Ovary (tissue), 10 donors: ENCODE measurements at places on chromosomes 3 and 15. TPM values are rescaled to one million over a fixed set of nuclear protein-coding genes. Genes with fewer than 3 reads are reported as not detected.
A peak's percentile ranks its signal among the peaks of the same experiment; 100 is the strongest.

Gene RARRES1
- total RNA-seq, result 283 TPM

Gene SYNM
- total RNA-seq, result 22.6 TPM

Gene PARP15
- 0.36 TPM for total RNA-seq

Gene CRABP1
- not detected for total RNA-seq

Gene NISCH
- total RNA-seq, result 122 TPM

Gene IQCH
- 0.95 TPM for total RNA-seq

Gene ISLR
- 314 TPM for total RNA-seq

Gene KBTBD13
- total RNA-seq, result 0.28 TPM

GRCh38 chr15:55250941-55251340 is 38.7 kb downstream of the RAB27A start:
- no peak for DNase-seq

DNA sequence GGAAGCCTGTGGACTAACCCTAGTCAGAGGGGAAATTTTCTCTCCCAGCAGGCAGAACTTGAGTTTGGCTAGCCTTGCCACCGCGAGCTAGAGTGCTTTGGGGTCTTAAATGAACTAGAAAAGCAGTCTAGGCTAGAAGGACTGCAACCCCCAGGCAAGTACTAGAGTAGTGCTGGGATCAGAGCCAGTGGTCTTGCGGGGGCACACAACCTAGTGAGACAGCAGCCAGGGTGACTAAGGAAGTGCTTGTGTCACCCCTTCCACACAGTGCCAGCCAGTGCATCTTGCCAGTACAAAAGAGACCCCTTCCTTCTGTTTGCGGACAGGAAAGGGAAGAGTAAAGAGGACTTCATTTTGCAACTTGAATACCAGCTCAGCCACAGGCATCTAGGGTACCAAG is 59.0 kb downstream of the GOLM2 start:
- no peak for DNase-seq

- DNase-seq, result no peak
Observed at GRCh38 chr3:189937302-189938127, 183.2 kb downstream of the P3H2 start.

GRCh38 chr3:45137656-45138181 is 8.5 kb downstream of the CDCP1 start:
- no peak for DNase-seq

- no peak for DNase-seq
Observed at GRCh38 chr3:112775011-112775742, 71.5 kb downstream of the CD200R1L start.

GRCh38 chr3:54299169-54299935 is 177.0 kb downstream of the CACNA2D3 start:
- no peak for DNase-seq

DNA sequence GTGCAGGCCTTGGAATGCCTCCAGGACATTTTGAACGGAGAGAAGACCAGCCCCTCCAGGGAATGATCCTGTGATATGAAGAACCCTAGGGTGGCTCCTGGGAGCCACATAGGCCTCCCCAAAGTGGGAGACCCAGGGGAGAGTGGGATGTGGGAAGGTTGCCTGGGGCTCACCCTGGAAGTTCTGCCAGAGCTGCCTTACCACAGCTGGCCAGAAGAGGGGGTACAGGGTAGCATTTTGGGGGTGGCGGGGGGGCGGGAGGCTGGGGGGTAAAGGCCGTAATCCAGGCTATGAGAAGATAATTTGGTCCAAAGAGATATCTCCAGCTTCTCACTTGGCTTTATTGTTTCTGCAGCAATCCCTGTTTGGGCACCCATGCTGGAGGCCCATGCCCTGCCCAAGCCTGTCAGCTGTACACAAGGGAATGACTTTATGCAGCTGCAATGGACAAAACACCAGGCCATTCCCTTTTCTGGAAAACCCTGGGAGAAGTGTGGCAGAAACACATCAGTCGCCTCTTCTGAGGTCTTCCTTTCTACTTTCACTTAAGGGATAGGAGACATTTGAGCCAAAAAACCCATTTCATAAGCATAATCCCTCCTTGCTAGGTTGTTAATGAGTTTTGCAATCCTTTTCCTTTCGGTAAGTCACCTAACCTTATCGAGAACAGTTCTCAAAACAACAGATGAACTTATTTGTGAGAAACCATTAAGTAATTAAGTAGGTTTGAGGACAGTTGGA is 11.0 kb upstream of the MUSTN1 start:
- DNase-seq, result no peak

DNA sequence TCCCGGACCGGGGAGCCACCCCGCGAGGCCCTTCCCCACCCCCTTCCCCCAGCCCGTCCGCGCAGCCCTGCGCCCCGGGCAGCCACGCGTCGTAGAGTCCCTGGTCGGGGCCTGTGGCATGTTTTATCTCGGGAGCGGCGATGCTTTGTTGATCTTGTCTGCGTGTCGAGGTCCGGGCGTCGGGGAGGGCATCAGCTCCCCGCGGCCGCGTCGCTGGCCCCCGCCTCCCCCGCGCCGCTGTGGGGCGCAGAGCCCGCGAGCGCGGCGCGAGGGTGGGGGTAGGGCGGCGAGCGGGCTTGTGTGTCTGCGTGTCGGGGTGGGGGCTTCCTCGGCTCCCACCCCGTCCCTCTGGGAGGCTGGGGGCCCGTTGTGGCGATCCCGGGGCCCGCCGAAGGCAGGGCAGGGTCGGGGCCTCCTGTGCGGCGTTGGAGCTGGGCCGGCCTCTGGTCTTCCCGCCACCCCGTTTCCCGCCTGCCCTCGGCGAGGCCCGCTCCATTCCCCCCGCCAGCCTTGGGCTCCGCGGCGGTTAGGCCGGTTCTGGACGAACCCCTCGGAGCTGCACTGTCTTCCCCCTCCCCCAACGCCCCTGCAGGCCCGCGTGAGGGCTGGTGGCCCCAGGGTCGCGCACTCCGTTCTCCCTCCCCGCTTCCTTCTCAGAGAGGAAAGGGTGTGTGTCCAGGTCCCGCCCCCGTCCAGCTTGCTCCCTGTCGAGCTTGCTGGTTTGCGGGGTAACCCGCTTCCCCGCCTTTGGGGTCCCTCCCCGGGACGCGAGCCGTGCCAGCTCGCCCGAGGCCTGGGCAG is 695 bp downstream of the GMPS start:
- DNase-seq, result peak; percentile 41

GRCh38 chr15:62649793-62650420 is 392.6 kb upstream of the TPM1 start:
- DNase-seq, result no peak

DNA sequence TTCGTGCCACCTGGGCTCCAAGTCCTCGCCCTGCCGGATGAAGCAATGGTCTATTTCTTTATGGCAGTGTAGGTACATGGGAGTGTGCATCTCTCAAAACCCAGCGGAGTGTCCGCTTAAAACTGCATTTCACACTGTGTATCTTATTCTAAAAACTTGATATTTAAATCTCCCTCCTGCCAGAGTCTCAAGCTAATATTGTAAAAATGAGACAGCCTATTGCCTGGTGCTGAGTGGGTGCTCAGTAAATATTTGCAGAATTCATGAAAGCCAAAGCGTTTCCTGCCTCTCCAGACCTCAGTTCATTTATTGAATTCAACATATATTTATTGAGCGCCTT is 330 bp upstream of the TBC1D2B start:
- no peak for DNase-seq

- DNase-seq, result no peak
Observed at GRCh38 chr3:179961703-179962078, 75.0 kb downstream of the PEX5L start.

DNA sequence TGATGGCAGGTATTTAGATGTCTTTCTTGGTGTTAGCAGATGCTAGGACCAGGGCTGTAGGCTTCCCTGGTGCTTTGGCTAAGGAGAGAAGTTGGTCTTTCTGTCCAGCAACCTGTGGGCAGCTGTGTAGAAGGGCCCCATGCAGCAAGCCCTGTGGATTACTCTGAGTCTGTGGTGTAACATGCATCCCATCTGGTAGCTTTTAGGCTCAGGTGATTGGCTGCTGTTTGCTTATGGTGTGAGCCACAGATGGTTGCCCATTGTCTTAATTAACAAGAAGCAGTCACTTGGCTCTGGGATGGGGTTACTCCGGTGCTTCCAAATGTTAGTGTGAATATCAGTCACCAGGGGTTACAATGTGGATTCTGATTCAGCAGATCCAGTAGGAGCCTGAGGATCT is 368.6 kb upstream of the C2CD4B start:
- no peak for DNase-seq

- DNase-seq, result peak; percentile 89
Observed at GRCh38 chr15:51077221-51078153, 17.2 kb downstream of the TNFAIP8L3 start.

GRCh38 chr3:180626844-180627243 is 24.9 kb downstream of the TTC14 start:
- no peak for DNase-seq

GRCh38 chr15:36926427-36926825 is 173.9 kb downstream of the MEIS2 start:
- DNase-seq, result no peak

GRCh38 chr3:158508481-158508880 is 62.5 kb upstream of the MLF1 start:
- no peak for DNase-seq

DNA sequence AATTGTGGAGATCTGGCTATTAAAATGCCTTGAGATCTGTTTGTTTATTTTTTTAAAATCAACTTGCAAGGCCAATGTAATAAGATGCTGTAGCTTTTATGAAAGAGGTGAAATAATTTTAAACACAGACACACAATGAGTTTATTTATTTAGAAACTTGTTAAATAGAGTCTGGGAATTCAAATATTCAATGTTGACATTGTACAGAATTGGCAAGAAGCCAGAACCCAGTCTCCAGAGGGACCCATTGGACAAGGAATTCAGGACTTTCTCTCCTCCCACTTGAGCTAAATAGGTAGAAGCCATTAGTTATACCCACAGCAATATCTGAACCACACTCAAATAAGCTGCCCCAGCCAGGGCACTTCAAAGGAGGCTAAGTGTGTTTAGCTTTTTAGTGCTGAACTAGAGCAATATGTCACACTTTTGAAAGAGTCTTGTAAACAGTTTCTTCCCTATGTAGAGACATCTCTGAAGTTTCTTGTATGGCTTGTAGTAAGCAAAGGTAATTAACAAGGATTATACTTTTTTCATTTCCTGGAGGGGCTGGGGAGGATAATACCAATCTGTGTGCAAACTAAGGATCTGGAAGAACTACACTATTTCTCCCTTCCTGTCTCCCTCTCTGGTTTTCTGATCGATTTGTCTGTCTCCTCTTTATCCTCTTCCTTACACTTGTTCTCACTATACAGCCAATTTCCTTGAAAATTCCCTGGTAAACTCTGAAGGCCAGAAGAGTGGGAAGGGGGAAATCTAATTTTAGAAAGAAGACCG is 6.0 kb downstream of the MECOM start:
- DNase-seq, result no peak

DNA sequence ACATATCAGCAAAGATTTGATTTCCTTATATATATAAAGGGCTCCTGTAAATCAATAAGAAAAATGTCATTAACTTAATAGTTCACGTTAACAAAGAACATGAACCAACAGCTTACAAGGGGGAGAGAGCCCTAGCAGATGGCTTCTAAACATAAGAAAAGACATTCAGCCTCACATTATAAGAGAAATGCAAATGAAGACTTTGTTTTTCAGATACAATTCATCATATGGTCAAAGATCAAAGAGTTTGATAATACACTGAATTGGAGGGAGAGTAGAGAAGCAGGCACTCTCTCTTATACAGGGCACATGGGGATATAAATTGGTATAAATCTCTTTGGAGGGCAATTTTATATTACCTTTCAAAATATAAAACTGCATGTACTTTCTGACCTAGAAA is 21.1 kb downstream of the RBP2 start:
- DNase-seq, result no peak

DNA sequence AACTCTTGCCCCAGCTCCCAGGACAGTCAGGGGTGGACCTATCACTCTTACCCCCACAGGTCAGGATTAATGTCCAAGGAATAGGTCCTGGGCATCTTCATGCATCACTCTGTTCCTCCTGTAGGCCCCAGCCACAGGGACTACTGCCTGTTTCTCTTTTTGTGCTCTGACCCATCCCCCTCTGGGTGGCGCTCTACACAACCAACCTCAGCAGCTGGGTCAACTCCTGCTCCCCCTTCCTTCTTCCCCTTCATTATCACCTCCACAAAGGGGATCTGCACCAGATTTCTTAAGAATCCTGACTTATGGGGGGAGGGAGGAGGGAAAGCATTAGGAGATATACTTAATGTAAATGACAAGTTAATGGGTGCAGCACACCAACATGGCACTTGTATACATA is 12.2 kb upstream of the TRANK1 start:
- DNase-seq, result no peak

DNA sequence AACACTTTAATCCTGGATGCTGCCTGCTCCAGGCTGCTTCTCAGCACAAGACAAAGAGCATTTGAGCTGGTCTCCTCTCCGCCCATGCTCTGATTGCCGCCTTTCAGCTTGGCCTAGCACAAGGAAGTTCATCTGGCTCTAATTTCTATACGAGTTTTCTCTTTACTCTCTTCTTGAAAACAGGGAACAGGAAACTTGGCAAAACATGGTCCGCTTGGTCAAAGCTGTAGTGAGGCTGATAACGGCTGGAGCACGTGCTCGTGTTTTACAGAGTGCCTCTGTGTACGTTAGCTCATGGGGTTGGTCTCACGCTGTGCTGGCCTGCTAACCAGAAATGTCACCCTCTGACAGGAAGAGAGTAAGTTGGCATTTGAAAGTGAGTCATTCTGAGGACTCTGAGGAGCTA is 19.2 kb downstream of the RARRES1 start:
- peak; percentile 43 for DNase-seq

DNA sequence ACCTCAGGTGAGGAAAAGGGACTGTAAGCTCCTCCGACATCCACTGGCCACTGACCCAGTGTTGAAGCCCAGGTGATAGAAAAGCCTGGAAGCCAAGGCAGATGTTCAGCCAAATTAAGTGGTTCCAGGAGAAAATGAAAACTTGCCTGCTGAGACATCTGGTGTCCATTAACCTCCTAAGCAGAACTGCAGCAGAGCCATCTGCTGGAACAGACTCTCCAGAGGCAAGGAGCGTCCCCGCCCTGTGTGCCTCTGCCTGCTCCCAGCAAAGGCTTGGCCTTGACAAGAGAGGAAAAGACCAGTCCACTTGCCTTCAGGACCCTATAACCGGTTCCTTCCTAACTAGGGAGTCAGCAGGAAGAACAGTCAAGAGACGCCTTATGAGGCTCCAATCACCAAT is 48.2 kb downstream of the SRGAP3 start:
- DNase-seq, result no peak

DNA sequence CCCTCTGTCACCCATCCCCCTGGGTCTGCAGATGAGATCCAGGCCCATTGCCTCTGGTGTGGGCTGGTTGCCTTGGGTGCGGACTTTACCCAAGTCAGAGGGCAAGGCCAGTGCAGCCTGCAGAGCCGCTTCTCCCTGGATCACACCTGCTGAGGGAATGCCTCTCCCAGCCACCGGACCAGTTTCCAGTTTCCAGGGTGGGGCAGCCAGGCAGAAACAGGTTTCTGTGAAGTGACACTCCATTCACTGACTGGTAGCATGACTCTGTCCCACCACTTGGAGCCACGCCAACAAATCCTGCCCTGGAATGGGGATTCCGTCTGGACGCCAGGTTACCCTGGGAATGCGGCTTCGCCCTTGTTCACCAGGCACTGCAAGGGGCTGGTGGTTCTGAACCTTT is 30.0 kb downstream of the PAQR5 start:
- no peak for DNase-seq

- no peak for DNase-seq
Observed at GRCh38 chr3:248864-249520, 52.4 kb downstream of the CHL1 start.
